ENCODE measurements at places on chromosomes 5 and 9.

DNA sequence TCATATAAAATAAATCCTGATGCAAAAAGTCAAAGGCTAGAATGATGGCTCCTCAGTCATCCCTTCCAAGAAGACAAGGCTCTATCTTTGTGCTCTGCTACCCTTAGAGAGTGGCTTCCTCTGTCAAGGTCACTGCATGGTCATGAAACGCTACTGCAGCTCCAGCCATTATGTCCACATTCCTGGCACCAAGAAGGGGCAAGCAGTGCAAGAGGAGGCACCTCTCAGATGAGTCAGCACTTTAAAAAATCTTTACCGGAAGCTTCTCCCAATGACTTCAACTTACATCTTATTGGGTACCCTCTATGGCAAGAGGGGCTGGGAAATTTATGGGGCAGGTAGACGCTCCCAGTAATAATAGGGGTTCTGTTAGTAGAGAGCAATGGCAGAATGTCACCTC lies 129.5 kb upstream of the CPEB4 start:
- no peak for ATAC-seq

DNA sequence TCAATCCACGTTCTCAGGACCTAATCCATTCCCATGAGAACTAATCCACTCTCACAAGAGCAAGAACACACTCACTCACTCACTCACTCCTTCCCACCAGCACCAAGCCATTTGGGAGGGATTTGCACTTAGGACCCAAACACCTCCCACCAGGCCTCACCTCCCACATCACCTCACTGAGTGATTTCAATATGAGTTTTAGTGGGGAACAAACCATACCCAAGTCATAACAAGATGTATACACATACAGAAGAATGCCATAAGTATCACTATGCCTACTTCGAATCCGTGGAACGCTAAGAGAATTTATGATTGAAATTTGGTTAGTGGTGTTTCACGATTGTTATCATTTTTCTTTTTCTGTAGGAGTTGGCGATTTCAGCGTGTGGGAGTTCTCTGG lies 29.3 kb upstream of the CTSL start:
- ATAC-seq, result no peak

GRCh38 chr9:18396102-18396728 lies 77.7 kb upstream of the ADAMTSL1 start:
- no peak for ATAC-seq

DNA sequence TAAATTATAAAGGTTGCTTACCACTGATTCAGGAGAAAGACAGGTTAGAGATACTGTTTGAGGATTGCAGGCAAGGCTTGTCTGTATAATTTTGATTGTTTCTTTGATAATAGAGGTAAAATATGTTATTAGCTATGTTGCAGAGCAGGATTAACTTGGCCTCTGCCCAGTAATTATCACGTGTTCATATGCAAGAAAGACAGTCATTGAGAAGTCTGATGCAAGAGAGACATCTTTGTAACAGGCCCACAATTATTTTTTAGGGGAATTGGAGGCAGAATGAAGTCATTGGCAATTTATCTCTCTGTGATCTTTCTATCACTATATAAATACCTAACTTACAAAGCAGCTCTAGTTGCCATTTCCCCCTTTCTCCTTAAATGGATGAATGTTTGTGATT lies 46.0 kb downstream of the SLC44A1 start:
- peak; percentile 89 for ATAC-seq

DNA sequence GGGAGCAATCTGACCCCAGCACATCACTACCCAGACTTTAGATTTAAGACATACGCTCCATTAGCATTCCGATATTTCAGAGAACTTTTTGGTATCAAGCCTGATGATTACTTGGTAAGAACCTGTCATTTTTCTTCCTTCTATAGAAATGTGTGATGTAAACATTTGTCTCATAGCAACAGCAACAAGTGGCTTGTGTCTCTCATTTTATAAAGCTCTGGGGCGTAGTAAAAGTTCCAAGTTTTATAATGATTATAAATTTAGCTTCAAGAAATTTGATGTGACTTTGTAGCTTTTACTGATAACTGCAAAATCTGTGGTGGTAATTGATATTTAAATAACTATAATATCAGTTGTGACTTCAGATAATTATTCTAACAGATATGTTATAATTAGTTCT lies 137.2 kb downstream of the PRKACG start:
- ATAC-seq, result no peak

- ATAC-seq, result no peak
Measured at GRCh38 chr5:139757727-139758509, 37.7 kb upstream of the PSD2 start.

- ATAC-seq, result no peak
Measured at GRCh38 chr9:137148661-137149060, 9.7 kb downstream of the GRIN1 start.

DNA sequence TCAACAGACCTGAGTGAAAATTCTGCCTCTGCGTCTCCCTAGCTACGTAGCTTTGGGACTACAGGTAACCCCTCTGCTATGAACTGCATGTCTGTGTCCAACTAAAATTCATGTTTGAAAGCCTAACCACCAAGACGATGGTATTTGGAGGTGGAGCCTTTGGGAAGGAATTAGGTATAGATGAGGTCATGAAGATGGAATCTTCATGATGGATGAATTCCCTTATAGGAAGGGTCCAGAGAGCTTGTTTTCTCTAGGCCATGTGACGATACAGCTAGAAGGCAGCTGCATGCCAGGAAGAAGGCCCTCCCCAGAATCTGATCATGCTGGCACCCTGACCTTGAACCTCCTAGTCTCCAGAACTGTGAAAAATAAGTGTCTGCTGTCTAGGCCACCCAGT lies 296.4 kb downstream of the SLIT3 start:
- no peak for ATAC-seq

- ATAC-seq, result no peak
Measured at GRCh38 chr5:97874491-97874890, 691.4 kb upstream of the RIOK2 start.

- peak; percentile 32 for ATAC-seq
Measured at GRCh38 chr5:132837868-132838267, 7.4 kb upstream of the SHROOM1 start.

Data from esophagus mucosa (tissue), 1 donor.